ENCODE measurements at places on chromosomes 3 and 15. TPM values are rescaled to one million over a fixed set of nuclear protein-coding genes. Genes with fewer than 3 reads are reported as not detected.

Gene ANKRD63
- not detected for total RNA-seq

DNA sequence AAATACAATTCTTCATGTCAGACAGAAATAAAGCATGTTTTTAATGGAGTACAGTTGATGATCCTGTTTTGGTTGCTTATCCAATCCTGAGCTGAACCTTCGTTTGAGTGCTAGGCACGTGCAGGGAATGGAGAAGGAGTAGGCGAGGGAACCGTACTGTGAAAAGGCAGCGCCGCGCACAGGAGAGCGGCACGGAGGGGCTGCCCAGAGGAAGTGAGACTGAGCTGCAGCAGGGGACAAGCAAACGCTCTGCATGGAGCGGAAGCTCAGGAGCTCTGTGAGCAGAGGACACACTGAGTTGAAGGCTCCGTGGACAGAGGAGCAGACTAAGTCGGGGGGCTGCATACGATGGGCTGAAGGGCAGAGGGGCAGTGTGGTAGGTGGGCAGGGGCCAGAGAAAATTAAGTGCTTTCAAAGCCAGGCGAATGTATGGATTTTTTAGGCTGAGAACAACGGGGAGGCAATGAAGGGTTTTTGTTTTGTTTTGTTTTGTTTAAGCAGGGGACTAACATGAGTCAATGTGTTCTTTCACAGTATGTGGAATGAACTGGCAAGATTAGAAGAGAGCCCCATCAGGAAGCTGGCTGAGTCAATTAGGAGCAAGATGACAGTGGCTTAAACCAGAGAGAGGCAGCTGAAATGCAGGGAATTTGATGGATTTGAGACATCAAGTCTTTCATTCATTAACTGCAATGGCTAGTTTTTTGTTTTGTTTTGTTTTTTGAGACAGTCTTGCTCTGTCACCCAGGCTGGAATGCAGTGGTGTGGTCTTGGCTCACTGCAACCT, 23.8 kb upstream of the TM2D3 start:
- DNase-seq: no peak

DNA sequence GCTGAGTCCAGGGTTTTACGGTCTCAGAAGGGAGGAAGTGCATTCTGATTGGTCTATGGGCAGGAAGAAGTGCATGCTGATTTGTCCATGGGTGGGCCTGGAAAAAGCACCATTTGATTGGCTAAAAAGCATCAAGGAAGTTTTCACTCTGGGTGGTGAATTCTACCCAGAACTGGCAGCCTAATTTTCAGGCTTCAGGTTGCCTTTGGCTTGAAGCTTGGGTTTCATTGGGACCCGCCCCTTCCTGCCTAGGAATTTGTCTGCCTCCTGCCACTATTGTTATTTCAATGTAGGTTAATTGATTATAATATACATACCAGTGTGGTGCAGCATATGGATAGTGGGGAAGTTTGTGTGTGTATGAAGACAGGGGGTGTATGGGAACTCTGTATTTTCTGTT, 1355.9 kb downstream of the SI start:
- DNase-seq: no peak

GRCh38 chr15:63381301-63382204, at the start of gene CA12:
TSS of gene CA12 (minus strand) at chr15:63381846. CDS start at chr15:63381720, 126 bp downstream.
- no peak for DNase-seq
